Tongue (tissue), 3 donors: ENCODE measurements at places on chromosomes 7 and 10. TPM values are rescaled to one million over a fixed set of nuclear protein-coding genes. Genes with fewer than 3 reads are reported as not detected.
A peak's percentile ranks its signal among the peaks of the same experiment; 100 is the strongest.

Gene RALA
- total RNA-seq: 32.1 TPM

DNA sequence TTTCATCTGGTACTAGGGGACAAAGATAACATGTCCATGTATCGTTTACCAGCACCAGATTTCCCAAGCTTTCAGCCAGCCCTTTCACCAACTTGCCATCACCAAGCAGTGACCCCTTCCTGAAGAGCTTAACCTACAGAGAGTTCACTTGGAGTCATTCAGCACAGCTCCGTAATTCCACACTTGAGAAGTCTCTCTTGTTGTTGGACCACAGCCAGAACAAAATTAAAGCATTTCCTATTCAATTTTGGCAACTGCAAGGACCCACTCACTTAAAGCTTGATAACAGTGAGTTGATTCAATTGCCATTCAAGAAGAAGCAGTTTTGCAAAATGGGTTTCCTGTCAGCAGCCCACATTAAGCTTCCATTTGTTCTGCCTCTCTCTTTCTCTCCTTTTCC is 88.5 kb upstream of the LRRTM3 start:
- peak; percentile 42 for DNase-seq

DNA sequence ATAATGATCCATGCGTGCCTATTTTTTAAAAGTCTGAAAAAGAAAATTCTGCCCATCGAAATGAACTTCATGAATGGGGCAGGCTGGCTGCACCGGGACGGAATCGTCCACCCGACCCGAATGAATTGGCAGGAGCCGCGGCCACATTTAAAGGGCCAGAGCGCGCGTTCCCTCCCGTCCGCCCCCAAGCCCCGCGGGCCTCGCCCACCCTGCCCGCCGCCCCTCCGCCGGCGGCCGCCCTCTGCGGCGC is 319 bp upstream of the GATA3 start:
- DNase-seq: no peak

Gene SYT15B
- 1.1 TPM for total RNA-seq

- no peak for DNase-seq
Measured at GRCh38 chr7:107638594-107638993, 22.0 kb upstream of the SLC26A4 start.

DNA sequence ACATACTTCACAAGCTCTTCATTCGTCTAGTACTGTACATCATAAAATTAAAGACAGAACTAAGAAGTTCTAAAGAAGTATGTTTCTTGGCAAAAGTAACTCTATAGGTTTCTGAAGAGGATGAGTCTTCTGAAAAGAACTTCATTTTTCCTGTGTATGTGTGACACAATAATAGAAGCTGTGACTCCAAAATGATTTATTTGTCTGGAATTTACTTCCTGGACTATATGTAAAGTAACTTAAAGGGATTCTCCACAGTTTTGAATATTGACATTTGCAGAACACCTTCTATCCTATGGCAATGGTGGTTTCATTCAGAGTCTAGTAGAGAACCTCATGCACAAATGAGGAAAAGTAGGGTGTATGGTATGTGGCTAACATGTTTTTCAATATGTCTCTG is 19.8 kb upstream of the CLDN12 start:
- no peak for DNase-seq

GRCh38 chr10:6390213-6390845 is 187.6 kb downstream of the PFKFB3 start:
- no peak for DNase-seq

Gene FKBP6
- total RNA-seq: not detected

Gene PLCE1
- total RNA-seq: 20.3 TPM

Gene FAM221A
- total RNA-seq: 2.7 TPM

DNA sequence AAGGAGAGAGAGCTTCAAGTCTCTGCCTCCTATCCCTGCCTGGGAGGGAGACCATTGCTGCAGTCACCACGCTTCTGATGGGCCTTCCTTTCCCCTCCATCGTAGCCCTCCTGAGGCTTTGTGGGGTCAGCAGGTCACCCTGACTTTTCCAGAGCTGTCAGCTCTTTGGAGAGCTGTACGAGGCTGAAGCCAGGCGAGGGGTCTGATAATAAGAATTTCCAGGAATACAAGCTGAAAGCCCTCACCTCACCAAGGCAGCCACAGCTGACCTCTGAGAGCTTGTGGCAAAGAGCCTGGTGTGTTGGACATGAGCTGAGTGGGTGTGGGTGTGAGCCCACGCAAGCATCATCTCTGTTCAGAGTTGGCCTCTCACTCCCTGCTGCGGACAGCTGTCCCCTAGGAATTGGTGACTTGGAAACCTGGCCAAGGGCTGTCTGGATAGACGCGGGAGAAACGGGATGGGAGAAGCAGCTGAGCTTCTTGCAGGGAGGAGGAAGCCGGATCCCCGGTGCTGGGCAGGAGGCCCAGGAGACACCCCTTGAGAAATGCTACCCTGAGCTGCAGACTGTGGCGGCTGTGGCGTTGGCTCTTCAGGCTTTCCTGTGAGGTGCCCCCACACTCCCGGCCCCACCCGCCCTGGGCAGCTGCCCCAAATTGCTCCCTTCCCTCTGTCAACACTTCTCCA is 122.1 kb upstream of the BTBD16 start:
- peak; percentile 95 for DNase-seq

- no peak for DNase-seq
Measured at GRCh38 chr7:27173956-27174873, at the start of gene HOXA10. Gene HOXA10, minus strand, starts transcription at chr7:27174320. Its CDS starts 14 bp downstream, at chr7:27174306.

Gene PRKAR2B
- total RNA-seq: 10.9 TPM

Gene ANKRD22
- 4.1 TPM for total RNA-seq

Gene NPSR1
- not detected for total RNA-seq

Gene PLPP4
- not detected for total RNA-seq

DNA sequence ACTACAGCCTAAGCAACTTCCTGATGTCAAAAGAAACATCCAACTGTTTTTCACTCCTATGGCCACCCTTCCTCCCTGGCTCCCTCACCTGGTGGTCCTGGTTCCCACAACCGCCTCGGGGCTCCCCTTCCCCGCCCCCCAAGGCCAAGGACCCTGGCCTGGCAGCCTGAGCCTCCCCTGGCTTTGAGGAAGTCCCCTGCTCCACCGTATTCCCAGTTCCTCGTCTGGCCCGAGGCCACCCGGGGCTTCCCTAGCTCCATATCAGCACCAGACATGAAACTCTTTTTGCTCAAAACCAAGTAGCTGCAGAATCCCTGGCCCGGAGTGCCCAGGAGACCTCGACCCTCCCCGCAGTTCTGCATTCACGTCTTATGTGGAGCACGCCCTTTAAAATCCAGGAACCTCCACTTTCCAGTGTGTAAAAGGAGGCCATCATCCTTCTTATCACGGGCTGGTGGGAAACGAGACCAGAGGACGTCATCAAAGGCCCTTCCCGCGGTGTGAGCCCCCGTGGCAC is 82.9 kb downstream of the PRKAG2 start:
- no peak for DNase-seq

Gene NYAP1
- 2.3 TPM for total RNA-seq

Gene ZNF37A
- total RNA-seq: 16.5 TPM

GRCh38 chr7:107563081-107563774 is 492 bp downstream of the COG5 start:
- DNase-seq: no peak

Gene CUZD1
- total RNA-seq: 0.31 TPM

Gene EPO
- not detected for total RNA-seq

GRCh38 chr7:142537760-142538159 is 211.5 kb upstream of the PRSS1 start:
- no peak for DNase-seq

DNA sequence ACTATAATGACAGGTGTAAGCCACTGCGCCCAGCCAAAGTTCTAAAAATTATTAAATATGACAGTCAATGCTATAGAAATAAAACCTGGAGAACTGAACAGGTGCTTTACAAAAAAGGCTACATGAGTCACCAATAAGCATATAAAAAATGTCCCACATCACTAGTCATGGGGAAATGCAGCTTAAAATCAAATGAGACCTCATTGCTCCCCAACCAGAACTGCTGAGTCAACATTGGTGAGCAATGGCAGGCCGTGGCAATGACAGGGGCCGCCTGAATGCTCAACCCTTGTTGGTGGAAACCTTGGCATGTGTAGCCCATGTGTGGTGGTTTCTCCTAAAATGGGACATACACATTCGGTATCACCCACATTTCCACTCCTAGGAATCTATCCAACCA is 352.3 kb upstream of the KLF6 start:
- no peak for DNase-seq

DNA sequence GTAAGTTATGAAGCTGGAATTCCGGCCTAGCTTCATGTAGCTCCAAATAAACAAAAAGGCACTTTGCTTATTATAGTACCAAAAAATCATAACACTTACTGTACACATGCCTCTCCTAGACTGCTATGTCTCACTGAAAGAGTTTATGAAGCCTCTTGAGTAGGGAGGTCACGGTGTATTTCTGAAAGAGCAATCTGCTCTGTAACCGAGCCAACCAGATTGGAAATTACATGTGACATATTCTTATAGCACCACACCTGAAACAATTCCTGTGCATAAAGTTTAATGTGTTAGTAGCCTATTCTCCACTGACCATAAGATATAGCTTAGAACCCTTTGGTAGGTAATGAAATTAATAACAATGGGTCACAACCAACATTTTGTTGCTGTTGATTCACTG is 1.3 kb upstream of the FAM3C start:
- no peak for DNase-seq

DNA sequence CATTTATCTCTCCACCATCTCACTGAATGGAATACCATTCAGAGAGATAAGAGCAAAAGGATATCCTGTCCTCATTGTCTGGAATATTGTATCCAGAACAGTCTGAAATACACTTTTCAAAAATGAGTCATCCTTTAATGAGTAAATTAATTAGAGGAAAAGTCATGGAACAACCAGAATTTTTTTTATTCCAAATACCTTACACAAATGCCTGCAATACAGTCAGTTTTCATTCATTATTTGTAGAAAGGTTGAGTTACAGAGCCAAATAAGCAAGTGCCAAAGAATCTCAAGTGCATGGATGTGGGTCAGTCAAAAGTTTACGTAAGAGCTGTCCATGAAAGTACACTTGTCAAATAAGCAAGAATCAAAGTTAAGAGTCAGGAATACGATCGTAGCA is 482.6 kb downstream of the IPMK start:
- DNase-seq: no peak

DNA sequence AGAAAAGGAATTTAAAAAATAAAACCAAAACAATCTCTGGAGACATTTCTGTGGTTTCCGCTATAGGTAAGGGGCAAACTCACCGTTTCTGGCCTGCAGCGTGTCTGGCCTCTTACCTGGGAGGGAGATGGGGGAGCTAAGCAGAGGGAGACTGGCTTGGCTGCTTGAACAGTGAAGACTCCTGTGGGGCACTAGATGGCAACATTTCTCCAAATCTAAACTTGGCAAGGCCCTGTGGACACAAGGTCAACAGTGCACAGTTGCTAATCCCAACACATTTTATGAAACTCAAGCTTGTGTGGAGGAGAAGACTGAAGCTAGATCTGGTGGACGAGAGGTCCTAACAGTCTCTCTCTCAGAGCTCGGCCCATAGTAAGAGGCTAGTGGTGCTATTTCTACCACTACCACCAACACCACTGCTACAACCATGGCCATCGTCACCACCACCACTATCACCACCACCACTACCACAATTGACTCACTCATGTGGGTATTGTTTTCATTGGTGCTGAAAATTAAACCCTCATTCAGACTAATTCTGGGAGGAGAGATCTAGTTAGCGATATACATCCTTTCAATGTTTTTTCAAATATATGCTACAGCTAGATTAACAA is 28.4 kb upstream of the CDHR3 start:
- DNase-seq: peak; percentile 64

DNA sequence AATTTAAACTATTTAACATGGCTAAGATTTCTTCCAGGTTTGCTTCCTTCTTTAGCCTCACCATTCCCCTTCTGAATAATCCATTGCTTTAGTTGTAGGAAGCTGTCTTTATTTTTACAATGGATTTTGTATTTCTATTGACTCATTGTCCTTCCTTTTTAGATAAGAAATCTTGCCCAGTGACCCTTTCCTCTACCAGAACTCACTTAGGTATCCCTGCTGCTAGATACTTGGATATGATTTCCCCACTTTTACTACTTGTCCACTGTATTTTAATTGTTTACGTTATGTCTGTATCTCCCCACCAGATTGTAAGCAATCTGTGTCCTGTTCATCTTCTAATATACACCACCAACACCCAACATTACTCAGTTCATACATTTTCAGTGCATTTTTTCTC is 47.7 kb upstream of the MDFIC start:
- DNase-seq: no peak

GRCh38 chr10:61183967-61184366 is 240.0 kb upstream of the RHOBTB1 start:
- DNase-seq: peak; percentile 50

- DNase-seq: no peak
Measured at GRCh38 chr10:88187472-88187871, 324.0 kb downstream of the PTEN start.

Gene URGCP
- 32.5 TPM for total RNA-seq

- no peak for DNase-seq
Measured at GRCh38 chr10:27225642-27226257, 14.8 kb downstream of the ACBD5 start.

GRCh38 chr7:132270517-132270916 is 305.8 kb downstream of the PLXNA4 start:
- DNase-seq: peak; percentile 66

Gene UNCX
- not detected for total RNA-seq

Gene MYPN
- 92.0 TPM for total RNA-seq

Gene OR2A12
- total RNA-seq: not detected
